Activated CD4-positive, alpha-beta T cell treated with anti-CD3 and anti-CD28 coated beads, Interleukin-2, amount 50 U/mL, for 4 hours (primary cell): ENCODE measurements at places on chromosomes 1 and 21.
A peak's percentile ranks its signal among the peaks of the same experiment; 100 is the strongest.

- peak; percentile 30 for DNase-seq
These were observed 745 bp downstream of the RCSD1 start for GRCh38 chr1:167630568-167631385.

DNA sequence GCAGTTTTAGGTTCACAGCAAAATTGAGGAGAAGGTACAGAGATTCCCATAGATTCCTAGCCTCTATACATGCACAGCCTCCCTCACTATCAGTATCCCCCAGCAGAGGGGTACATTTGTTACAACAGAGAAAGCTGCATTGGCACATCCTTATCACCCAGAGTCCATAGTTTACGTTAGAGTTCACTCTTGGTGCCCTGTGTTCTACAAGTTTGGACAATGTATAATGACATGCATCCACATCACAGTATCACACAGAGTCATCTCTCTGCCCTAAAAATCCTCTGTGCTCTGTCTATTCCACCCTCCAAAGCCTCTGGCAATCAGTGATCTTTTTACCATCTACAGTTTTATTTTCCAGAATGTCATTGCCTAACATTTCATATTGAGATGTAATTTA lies 22.3 kb upstream of the RGS16 start:
- no peak for DNase-seq

DNA sequence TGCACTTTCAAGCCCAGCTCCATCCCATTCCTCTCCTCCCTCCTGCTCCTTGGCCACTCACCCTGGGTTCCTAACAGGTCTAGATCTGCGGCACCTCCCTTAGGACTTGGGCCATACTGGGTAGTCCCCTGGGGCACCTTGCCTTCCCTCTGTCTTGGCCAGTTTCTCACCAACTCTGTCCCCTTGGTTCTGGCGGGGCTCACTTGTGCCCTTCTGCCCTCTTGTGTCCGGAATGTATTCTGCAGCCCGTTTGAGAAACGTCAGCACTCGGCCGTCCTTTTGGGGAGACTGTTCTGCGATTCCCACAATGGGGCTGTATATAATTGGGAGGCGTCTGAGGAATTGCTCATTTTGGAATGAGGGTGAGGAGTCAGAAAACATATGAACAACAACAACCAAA lies 162.4 kb downstream of the ZSCAN20 start:
- no peak for DNase-seq

GRCh38 chr21:15614766-15615165 lies 115.0 kb upstream of the USP25 start:
- DNase-seq: no peak

DNA sequence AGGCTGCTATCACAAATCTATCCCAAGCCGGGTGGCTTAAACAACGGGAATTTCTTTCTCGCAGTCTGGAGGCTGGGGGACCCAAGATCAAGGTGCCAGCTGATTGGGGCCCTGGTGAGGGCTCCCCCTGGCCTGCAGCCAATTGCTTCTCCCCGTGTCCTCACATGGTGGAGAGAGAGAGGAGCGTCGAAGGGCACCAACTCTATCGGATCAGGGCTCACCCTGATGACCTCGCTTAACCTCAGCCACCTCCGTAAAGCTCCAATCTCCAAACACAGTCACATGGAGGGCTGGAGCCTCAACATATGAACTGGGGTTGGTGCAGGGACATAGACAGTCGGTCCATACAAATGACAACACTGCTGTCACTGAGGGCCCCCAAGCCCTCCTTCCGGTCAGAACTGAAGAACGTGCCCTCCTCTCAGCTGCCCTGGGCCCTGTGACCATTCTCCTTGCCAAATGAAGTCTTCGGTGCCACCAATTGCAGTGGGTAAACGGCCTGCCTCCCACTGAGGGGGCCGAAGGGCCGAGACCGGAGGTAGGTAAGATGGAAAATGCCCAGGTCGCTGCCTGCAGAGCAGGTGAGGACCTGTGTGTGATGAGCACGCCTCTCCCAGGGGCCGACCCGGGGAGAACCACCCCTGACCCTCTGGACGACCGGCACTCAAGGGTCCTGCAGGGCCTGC lies 211.0 kb downstream of the TOMM20 start:
- DNase-seq: no peak

DNA sequence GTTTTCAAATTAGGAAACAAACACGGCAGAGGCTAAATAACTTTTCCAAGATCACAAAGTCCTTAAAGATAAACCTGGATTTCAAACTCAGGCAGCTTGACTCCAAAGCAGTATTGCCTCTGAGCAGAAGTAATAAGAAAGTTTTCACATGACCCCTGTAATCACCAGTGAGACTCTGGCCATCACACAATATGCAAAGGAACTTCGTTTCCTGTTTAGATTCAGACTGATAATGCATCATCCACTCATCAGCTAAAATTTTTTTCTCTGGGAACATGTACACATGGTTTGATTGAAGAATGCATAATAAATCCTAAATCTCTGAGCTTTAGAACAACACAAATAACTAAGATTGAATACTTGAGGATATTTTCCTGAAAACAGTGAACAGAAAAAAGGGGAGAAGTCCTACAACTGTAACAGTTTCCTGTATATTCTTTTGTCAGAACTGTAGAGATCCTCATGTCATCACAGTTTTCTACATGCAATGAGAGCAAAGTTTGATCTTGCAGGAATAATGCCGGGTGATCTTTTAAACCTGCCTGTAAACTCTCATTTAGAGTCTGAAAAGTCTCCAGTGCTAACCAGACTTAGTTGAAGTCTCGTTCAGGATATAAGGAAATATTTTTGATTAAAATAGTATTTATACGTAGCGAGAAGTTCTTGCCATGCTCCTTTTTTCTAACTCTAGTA lies 225.3 kb downstream of the SPATA17 start:
- no peak for DNase-seq

GRCh38 chr1:70436622-70437251 lies 25.7 kb downstream of the CTH start:
- DNase-seq: no peak

- DNase-seq: no peak
These were observed 7.9 kb upstream of the TIPRL start for GRCh38 chr1:168170564-168171508.

- no peak for DNase-seq
These were observed 18.8 kb downstream of the SLX9 start for GRCh38 chr21:44958471-44959191.

- DNase-seq: no peak
These were observed 18.2 kb downstream of the DNALI1 start for GRCh38 chr1:37574834-37575480.
